ENCODE measurements at places on chromosomes 4 and X. TPM values are rescaled to one million over a fixed set of nuclear protein-coding genes. Genes with fewer than 3 reads are reported as not detected.

The AMER1 gene
- 8.1 TPM for polyA plus RNA-seq

The TMPRSS11A gene
- not detected for polyA plus RNA-seq

The SMIM10L2A gene
- polyA plus RNA-seq: 9.4 TPM

The NXF2 gene
- 0.10 TPM for polyA plus RNA-seq

The CSAG3 gene
- polyA plus RNA-seq: not detected

The CPE gene
- polyA plus RNA-seq: 204 TPM

The RAPGEF2 gene
- polyA plus RNA-seq: 44.2 TPM

The CRLF2 gene
- polyA plus RNA-seq: not detected

The IL21 gene
- polyA plus RNA-seq: not detected

The PCDH18 gene
- polyA plus RNA-seq: 157 TPM

The HPRT1 gene
- polyA plus RNA-seq: 52.9 TPM

- DNase-seq: no peak
Measured at GRCh38 chrX:153469811-153470410, 465 bp downstream of the HAUS7 start.

- DNase-seq: no peak
Measured at GRCh38 chr4:77493829-77494551, 111.6 kb upstream of the CXCL13 start.

DNA sequence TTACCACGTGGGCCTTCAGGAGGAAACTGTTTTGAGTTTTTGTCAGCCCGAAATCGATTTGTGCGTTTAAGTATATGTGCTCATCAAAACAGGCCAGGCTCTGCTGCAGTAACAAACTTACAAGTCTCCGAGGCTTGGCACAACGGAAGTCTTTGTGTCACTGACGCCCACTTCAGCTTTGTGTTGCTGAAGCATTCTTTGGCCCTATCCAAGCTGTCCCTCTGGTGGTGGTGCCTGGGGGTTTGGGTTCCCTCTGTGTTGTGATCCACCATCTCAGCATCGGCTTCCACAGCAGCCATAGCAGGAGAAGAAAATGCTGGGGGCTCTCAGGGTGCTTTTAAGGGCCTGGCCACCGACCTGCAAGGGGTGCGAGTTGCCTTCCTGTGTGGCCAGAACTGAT is 176.4 kb downstream of the PTTG2 start:
- no peak for DNase-seq

DNA sequence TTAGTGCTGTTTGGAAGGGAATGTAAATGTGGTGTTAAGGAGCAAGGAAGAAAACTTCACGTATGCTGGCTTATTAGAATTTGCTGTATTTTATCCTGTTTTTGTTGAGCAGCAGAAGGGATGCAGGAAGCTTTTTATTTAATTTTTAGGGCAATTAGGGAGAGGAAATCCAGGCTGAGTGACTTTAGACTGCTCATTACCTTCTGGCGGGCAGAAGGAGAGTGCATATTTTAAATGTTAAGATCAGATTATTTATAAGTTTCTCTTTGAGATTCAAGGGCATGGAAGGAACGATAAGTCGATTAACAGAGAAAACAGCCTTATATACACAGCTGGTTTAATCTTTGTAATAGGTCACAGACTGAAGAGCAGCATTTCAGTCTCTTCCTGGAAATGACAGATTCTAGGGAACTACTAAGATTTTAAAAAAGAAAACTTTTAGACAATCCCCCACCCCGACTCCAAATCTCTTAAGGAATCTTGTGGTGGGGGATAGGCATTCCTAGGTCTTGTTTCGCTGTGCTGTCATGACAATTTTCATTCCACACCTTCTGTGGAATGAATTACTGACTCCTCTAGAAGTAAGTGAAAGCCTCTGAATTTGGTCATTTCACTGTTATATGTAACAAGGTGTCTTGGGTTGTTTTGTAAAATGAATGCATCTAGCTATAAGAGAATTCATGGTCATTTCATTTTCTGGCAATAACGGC is 402.5 kb downstream of the RAPGEF2 start:
- DNase-seq: no peak

- no peak for DNase-seq
Measured at GRCh38 chrX:95791876-95792275, 892.8 kb upstream of the DIAPH2 start.

DNA sequence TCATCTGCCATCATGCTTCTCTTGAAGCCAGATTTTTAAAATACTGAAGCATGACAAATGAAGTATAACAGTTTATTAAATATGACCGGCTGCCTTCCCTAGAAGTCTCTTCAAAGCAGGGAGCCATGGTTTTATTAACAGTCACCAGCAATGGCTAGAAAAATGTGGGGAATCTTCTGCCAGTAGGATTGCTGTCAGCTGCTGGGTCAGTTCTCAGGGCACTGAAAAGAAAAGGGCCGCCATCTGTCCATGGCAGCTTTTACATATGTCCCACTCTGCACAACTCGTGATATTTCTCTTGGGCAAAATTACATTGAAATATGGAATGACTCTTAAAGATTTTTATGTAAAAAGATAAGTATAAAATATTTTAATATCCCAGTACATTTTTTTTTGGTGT is 2.8 kb downstream of the CCNG2 start:
- no peak for DNase-seq

DNA sequence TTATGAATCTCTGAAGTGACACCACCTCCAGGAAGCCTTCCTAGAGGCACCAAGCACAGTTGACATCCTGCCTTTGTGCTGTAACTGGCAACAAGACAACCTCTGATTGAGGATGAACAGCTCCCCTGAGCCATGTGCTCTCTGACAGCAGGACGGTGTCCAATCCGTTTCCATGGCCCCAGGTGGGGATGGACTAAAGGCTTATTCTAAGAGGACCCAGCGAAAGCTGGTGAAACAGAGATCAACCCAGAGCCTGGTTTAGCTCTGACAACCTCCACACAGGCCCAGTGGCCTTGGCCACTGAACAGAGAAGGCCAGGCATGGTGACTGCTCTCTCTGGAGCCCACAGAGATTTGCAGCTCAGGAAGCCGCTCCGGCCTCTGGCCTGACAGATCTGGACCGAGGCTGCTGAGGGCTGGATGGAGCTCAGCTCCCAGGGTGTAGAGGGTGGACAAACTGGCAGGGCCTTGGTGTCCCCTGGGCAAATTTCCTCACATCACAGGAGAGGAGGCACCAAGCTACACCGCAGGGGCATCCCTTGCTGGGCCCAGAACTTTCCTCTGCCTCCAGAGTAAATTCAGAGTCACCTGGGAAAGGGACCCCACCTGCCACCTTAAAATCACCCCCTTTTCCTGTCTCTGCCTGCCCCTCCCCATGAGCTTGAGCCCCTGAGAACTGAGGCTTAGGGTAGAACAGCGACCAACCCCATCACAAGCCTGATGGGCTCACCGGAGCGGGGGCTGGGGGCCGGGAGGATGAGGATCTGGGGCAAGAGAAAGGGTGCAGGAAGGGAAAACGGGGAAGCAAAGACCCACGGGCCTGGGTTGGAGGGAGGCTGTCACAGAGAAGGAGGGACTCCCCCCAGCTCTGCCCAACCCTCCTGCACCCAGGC is 40.2 kb downstream of the HMX1 start:
- DNase-seq: no peak

GRCh38 chrX:37800717-37801116 is 20.9 kb downstream of the CYBB start:
- DNase-seq: no peak

GRCh38 chr4:152328582-152328981 is 207.3 kb downstream of the FBXW7 start:
- DNase-seq: no peak

DNA sequence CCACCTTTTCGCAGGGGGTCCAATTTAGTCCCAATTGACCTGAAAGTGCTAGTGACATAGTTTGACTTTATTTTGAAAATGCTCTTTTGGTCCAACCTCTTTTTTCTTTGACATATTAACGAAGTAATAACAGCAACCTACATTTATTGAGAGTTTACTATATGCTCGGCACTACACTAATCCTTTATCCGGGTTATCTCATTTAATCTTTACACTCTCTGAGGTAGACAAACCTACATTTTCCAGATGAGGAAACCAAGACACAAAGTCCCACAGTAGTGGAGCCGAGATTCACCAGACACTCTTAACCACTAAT is 307 bp upstream of the ATRX start:
- DNase-seq: no peak

GRCh38 chr4:47572981-47573380 is 87.9 kb downstream of the ATP10D start:
- DNase-seq: no peak

- DNase-seq: no peak
Measured at GRCh38 chrX:129823115-129823514, 20.6 kb downstream of the ZDHHC9 start.

GRCh38 chr4:62377245-62377644 is 1177.1 kb downstream of the ADGRL3 start:
- no peak for DNase-seq

- no peak for DNase-seq
Measured at GRCh38 chr4:5780831-5781480, 70.0 kb downstream of the EVC start.

DNA sequence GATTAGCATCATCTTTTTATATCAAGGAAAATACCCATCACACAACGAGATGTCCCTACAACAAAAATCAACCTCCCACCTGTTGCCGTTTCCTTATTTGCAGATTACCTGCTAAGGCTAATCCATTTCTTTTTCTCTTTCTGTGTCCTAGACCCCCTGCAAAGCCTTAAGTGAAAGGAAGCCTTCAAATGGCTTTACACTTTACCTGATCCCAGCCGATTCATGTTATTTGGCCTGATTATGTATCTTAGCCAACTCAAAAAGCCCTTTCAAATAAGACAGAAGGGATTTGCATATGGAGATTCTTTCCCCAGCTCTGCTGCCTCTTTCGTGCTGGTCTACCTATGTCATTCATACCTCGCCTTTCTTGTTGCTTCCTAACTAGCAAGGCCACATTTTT is 14.4 kb downstream of the ABCG2 start:
- no peak for DNase-seq

- no peak for DNase-seq
Measured at GRCh38 chr4:176270669-176271068, 1.6 kb upstream of the ASB5 start.

DNA sequence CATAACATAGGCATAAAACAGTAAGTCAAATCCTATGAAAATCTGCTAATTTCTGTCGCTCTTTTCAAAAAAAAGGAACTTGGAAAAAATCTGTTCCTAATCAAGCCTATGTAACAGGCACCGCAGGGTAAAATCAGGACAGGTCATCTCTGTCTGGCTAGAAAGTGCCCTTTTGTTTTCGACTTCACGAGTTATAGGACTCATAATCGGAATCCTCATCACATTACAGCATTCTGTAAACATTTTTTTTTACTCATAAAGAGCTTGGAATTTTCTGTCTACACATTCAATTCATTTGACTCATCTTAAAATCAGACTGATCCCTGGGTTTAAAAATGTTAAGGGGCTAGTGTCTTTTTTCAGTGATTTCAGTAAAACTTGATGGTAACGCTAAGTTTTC is 181.7 kb upstream of the TBC1D9 start:
- no peak for DNase-seq

DNA sequence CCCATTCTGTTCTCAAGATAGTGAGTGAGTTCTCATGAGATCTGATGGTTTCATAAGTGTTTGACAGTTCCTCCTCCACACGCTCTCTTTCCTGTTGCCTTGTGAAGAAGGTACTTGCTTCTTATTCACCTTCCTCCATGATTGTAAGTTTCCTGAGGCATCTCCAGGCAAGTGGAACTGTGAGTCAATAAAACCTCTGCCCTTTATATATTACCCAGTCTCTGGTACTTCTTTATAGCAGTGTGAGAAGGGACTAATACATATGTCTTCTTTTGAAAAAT is 58.4 kb downstream of the CFAP299 start:
- DNase-seq: no peak

- DNase-seq: no peak
Measured at GRCh38 chr4:791252-791897, 34.6 kb downstream of the CPLX1 start.

GRCh38 chr4:37889849-37890800 is 759 bp upstream of the TBC1D1 start:
- no peak for DNase-seq

GRCh38 chrX:71183341-71183740 is 38.7 kb downstream of the NLGN3 start:
- DNase-seq: no peak

- DNase-seq: no peak
Measured at GRCh38 chr4:26452565-26453531, 37.4 kb downstream of the CCKAR start.

DNA sequence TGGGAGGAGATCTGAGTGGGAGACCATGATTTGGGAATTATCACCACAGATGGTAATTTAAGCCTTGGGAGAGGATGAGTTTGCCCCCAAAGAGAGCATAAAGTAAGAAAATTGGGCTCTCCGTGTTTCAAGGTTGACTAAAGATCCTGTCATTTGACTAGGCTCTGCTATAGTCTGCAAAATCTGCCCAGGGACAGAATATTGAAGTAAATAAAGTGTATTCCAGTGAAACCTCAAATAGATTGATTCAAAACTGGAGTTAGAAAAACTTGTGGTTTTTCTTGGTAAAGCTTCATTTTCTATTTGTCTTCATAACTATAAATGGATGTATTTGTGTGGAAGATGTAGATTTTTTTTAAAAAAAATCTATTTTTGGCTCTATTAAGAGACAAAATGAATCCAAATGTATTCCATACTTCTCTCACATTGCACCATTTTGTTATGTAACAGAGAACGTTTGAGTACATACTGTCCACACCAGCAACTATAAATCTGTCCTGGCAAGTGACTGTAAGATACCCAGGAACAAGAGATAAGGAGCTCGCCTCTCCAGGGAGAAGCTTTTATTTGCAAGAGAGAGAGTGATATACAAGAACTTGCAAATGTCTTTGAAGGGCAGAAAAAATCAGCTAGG is 170.2 kb downstream of the CBR4 start:
- DNase-seq: no peak

DNA sequence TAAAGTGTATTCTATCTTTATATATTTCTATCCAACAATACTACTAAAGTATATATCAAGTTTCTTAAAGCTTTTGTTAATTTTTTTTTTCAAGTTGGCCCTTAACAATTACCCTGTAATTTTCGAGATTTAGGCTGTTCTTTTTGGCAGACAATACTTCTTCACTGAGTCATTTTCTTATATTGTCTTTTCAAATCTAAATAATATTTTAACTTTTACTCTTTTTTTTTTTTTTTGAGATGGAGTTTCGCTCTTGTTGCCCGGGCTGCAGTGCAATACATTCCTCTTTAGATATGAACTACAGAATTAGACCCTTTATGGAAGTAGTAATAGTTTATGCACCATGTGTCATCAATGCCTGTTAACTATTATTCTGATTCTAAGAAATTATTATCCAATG is 120.7 kb downstream of the GLRA3 start:
- DNase-seq: no peak

DNA sequence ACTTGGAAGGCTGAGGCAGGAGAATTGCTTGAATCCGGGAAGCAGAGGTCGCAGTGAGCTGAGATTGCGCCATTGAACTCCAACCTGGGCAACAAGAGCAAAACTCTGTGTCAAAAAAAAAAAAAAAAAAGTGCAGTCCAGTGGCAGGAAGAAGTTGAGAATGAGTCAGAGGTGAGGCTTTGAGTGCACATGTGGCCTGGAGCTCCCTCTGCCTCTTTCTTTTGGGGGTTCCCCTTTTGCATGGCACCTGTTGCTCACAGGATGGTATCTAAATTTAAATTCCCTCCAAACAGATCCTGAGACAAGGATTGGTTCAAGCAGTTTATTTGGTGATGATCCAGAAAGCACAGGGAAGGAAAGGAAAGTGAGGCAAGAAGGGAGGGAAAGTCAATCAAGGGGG is 151.4 kb upstream of the STX18 start:
- DNase-seq: no peak

- no peak for DNase-seq
Measured at GRCh38 chr4:81724925-81725329, 253.2 kb upstream of the RASGEF1B start.

- DNase-seq: no peak
Measured at GRCh38 chrX:138877746-138878145, 166.2 kb upstream of the FGF13 start.

- DNase-seq: no peak
Measured at GRCh38 chrX:137748827-137749226, 182.9 kb downstream of the ZIC3 start.
